SW480 (cell line): ENCODE measurements at places on chromosomes 1 and 21.

- no peak for DNase-seq
Measured at GRCh38 chr1:110076789-110077500, 6.5 kb upstream of the ALX3 start.

DNA sequence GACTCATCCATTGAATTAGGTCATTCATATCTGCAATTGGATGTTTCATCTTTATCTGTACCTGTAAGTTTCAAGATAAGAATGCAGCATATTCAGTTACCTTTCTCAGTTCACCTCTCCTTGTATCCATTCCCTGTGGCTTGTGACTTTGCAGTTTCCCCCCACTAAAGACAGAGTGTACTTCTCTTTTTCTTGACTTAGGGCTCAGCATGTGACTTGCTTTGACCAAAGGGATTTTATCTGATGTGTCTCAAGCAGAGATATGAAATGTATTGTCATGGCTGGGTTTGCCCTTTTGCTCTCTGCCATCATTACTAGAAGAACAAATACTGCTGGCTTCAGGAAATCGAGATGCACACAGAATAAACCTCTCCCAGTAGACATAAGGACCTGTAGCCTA, 754.8 kb downstream of the ADGRL2 start:
- DNase-seq: no peak

- DNase-seq: no peak
Measured at GRCh38 chr21:28496517-28496916, 496.2 kb downstream of the LTN1 start.

DNA sequence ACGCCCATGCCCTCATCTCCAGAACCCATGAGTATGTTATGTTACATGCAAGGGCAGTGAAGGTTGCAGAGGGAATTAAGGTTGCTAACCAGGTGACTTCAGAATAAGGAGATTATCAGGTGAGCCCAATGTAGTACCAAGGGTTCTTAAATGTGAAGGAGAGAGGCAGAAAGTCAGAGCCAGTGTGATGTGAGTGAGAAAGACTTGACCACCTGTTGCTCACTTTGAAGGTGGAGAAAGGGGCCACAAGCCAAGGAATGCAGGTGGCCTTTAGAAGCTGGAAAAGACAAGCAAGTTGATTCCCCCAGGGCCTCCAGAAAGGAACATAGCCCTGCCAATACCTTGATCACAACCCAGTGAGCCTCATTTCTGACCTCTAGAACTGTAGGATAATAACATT, 84.7 kb upstream of the CLDN14 start:
- no peak for DNase-seq

DNA sequence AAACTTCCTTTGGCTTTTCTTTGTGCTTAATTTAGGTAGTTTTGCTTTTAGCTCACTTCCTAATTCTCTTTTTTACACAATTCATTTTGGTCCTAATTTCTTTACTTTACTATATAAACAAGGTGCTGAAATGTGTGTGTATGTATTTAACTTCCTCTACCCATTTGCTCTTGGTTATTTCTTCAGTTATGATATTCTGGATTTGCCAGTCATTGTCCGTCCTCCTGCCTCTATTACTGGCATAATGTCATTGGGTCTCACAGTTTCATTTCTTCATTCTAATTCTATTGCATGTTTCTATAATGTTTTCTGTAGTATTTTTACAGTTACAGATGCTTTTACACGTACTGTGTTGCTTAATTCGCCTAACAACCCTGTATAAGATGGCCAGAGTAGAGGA, 96.2 kb downstream of the ZMYM4 start:
- DNase-seq: no peak

DNA sequence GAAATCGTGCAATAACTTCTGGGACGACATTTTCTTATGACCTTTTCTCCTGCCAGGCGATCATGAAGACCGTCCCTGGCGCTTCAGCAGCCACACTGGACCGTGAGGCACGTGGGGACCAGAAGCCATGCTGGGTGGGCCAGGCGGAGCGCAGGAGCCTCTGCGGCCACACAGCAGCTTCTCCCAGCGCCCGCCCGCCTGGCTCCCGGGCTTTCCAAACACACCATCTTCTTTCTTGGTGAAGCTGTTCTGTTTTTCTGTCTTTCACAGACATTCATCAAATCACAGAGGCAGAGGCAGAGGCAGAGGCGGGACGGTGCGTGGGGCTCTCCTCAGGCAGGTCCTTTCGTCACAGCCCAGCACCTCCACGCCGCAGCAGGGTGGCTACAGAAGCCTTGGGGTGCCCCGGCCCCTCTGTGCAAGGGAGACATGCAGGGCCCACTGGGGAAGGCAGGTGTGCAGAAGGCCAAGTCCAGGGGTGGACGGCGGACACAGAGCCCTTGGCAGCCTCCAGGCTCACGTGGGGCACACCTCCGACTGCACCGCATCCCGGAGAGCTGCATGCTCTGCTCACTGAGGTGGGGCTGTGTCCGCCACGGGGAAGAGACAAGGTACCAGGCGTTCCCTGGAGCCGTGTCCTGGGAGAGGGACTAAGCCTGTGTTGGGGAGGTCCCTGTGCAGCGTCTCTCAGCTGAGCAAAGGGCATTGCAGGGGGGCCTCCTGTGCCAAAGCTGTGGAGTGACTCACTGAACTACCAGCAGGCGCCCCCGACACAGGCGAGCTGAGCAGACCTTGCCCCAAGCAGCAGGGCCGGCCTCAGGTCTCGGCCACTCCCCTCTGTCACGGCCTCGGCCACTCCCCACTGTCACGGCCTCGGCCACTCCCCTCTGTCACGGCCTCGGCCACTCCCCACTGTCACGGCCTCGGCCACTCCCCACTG, 2.6 kb upstream of the TMEM240 start:
- DNase-seq: no peak

GRCh38 chr1:223504741-223505140, 111.5 kb downstream of the CCDC185 start:
- no peak for DNase-seq

DNA sequence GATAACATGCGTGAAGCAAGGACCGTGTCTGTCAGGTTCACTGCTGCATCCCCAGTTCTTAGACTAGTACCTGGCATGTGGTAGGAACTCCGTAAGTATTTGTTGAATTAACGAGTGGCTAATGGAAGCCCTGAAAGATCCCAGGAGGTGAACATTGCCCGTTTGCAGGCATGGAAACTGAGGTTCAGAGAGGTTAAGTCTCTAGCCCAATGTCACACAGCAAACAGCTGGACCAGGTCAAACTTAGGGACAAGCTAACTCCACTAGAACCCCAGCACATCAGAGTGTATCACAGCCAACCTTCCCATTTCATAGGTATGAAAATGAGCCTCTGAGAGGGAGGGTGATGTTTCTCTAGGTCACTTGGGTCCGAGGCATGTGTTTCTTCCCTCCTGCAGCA, 27.6 kb downstream of the RAP1GAP start:
- no peak for DNase-seq

GRCh38 chr1:19771350-19771749, 28.4 kb downstream of the TMCO4 start:
- no peak for DNase-seq

- DNase-seq: peak; percentile 39
Measured at GRCh38 chr1:153633161-153633753, 609 bp upstream of the CHTOP start.

GRCh38 chr1:38579056-38579455, 280.5 kb downstream of the RRAGC start:
- DNase-seq: no peak

DNA sequence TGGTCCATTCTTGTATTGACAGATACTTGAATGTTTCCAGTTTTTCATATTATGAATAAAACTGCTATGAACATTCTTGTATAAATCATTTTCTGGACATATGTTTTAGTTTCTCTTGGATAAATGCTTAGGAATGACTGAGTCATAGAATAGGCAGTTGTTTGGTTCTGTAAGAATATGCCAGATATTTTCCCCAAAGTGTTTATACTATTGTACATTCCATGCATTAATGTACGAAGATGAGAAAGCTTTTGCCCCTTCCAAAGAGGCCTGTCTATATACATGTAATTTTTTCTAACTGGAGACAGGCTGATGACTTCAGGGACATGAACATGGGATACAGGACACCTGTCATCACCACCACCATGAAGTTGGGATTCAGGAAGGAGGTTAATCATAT, 11.3 kb downstream of the NBPF3 start:
- no peak for DNase-seq

- DNase-seq: no peak
Measured at GRCh38 chr1:246726255-246726679, 2.1 kb downstream of the SCCPDH start.

DNA sequence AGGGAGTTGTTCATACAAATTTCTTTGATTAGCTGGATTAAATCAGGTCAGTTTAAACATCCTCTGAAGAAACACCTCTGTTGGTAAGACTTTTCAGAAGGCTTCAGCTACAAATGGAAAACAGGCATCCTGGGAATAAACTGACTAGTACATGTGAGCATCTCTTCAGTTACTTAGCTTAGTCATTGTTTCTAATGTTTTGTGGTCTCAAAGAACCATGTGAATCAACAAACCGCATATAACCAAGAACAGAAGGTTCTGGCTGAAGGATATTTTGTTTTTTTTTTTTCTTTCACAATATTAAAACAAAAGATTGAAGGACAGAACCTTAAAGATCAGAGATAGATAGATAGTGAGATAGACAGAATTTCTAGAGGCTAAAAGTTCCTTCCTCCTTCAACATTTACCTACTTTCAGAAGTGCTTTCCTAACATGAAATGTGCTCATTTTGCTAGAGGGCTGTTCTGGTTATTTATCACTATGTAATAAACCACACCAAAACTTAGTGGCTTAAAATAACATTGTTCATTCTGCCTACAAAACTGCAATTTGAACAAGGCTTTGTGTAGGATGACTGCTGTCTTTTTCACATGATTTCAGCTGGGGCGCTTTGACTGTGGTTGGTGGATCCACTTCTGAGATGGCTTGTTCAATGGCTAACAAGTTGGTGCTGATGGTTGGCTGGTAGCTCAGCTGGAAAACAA, 119.8 kb upstream of the PTGFR start:
- DNase-seq: no peak

DNA sequence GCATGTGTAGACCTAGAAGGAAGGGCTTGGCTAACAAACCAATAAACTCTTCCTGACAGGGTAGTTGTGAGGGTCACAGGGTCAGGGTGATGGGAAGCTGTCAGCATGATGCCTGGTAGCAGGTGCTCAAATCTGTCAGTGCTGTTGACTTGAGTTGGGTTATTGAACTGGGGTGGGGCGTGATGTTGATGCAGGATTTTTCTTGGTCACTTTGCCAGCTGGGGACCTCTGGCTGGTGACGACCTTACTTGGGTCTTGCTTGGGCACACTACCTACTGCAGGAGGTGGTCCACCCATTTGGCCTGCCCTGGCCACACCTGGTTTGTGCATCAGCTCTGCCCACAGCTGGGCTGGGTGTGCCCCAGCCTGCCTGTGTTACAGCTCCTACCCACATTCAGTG, 624.4 kb downstream of the PTPRU start:
- DNase-seq: no peak

DNA sequence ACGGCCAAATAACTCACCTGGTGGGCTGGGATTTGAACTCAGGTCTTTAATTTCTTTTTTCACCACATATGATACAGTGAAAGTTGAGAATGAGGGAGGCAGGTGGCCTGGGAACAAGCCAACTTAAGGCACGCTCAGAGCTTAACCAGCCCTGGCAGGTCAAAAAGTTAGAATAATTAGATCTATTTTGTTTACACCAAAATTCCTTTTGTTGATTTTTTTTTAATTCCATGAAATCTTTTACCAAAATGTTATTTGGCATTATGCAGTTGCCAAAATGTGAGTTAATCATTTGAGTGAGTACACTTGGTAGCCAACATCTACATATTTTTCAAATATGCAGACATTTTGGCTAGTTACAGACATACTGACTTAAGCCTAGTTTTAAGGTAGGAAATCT, 36.8 kb downstream of the LHX8 start:
- DNase-seq: no peak

DNA sequence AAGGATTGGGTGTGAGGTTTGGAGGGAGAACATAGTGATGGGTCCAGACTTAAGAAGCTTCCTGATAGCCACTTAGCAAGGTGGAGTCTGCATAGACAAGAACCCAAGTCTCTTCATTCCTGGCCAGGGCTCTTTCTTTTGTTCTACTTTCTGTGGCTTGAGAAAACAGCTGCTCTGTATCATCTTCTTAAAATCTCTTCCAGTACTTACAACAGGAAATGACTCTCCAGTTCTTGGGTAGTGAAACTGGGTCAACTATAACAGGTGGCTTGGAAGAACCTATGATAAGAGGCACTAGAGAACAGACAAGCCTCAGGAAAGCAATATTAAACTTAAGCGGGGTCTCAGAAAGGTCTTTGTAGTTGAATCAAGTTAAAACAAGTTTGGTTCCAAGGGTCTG, 148.1 kb upstream of the USP24 start:
- DNase-seq: no peak

- no peak for DNase-seq
Measured at GRCh38 chr21:44415073-44416025, 40.0 kb upstream of the LRRC3 start.

- peak; percentile 7 for DNase-seq
Measured at GRCh38 chr1:236338096-236338495, 56.0 kb upstream of the EDARADD start.
